ENCODE measurements at places on chromosomes 16 and 17. TPM values are rescaled to one million over a fixed set of nuclear protein-coding genes. Genes with fewer than 3 reads are reported as not detected.

SLC52A1 gene
- total RNA-seq, result not detected

DNA sequence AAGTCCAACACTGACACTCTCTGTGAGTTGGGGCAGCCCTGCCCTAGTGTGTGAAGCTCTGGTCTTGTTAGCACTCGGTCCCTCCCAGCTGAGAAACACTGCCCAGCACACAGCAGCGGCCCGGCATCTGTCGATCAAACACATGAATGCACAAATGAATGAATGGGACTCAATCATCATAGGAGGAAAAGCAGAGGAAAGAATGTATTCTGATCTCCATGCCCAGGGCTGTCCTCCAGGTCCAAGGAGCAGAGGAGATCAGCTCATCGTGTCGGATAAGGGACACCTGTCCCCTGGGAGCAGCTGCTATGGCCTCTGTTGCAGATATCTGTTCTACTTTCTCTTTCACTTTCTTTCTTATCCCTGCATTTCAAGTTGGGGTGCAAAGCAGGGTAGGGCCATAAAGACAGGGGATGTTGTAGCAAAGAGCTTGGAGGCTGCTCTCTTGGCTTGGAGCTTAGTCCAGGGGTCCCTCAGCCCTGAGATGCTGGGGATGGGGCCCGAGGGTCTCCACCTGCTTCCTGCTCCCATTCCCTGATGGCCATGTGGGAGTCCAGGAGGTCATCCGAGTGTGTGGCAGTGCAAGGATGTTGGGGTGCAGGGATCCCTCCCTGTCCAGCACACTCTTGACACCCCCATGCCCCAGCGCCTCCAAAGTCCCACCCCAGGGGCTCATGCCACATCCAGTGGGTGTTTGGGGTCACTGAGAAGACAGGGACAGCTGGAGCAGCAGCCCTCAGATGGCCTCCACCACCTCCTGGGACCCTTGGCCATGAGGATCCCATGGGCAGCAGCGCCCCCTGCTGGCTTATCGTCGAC lies 88.2 kb downstream of the IRF8 start:
- H3K27ac ChIP-seq, result no peak overlapping the region
- H3K27me3 ChIP-seq, result 0 out of 2 replicates have a peak, but pooled peaks cover 4% of the 10 kb centered on the region
- no peaks in the 10 kb centered on the region for H3K36me3 ChIP-seq
- no peak for DNase-seq
- H3K4me1 ChIP-seq, result peaks cover 10% of the 10 kb centered on the region

GRCh38 chr17:76968707-76969597 lies 100.7 kb downstream of the MGAT5B start:
- H3K4me3 ChIP-seq, result no peak overlapping the region
- no peak for DNase-seq
- H3K36me3 ChIP-seq, result no peaks in the 10 kb centered on the region
- H3K4me1 ChIP-seq, result peaks cover 6% of the 10 kb centered on the region
- H3K27me3 ChIP-seq, result peaks cover 21% of the 10 kb centered on the region

DNA sequence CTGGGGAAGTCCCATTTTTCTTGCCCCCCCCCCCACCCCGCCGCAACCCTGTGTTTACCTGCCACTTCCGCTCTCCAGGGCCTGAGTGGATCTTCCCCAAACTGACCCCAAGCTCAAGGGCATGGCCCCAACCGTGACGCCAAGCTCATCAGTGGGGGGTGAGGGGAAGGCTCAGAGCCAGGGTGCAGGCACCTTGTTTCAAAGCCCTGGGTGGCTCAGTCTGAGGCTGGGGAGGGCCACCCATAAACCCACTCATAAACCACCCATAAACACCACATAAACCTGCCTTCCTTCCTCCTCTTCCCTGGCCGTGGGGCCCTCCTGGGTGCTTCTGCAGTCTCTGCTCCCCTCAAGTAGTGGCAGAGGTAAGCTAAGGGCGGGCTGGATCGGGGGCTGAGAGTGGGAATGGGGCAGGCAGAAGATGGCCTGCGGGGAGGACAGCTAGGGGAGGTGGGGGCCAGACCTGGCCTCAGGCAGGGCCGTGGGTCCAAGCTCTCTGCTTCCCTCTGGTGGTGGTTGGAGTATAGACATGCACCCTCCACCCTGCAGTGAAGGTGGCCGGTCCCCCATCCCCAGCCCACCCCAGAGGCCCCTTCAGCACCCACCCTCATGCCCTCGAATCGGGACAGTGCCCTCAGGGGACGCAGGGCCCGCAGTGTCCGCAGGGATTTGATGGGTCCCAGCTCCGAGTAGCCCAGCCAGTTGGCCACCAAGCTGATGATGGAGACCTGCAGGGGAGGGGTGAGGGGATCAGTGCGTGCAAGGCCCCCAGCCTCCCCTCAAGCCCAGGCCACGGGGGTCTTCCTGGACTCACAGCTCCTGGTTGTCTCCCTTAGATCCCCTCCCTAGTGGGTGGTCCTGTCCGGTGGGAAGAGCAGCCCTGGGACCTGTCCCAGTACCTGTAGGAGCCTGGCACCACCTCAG lies 14.6 kb upstream of the CD79B start:
- no peak overlapping the region for H3K4me3 ChIP-seq
- no peak for DNase-seq
- H3K27me3 ChIP-seq, result no peaks in the 10 kb centered on the region
- no peak overlapping the region for H3K27ac ChIP-seq

GRAPL gene
- total RNA-seq, result not detected

GRCh38 chr16:75099738-75100602 lies 16.6 kb downstream of the LDHD start:
- no peaks in the 10 kb centered on the region for H3K36me3 ChIP-seq
- no peaks in the 10 kb centered on the region for H3K27me3 ChIP-seq
- no peak overlapping the region for H3K27ac ChIP-seq
- no peak for DNase-seq
- H3K4me3 ChIP-seq, result no peak overlapping the region

- no peak for DNase-seq
- H3K4me1 ChIP-seq, result peaks cover 51% of the 10 kb centered on the region
- H3K4me3 ChIP-seq, result no peak overlapping the region
Observed at GRCh38 chr17:59814276-59814675, 78.5 kb downstream of the TUBD1 start.

GRCh38 chr17:68972119-68972704 lies 17.0 kb upstream of the ABCA8 start:
- H3K36me3 ChIP-seq, result no peaks in the 10 kb centered on the region
- no peak overlapping the region for H3K4me3 ChIP-seq
- no peak for DNase-seq
- no peaks in the 10 kb centered on the region for H3K4me1 ChIP-seq
- no peaks in the 10 kb centered on the region for H3K27me3 ChIP-seq

Measured in SJSA1 (cell line).